Activated CD4-positive, alpha-beta T cell treated with anti-CD3 and anti-CD28 coated beads, Interleukin-2, amount 50 U/mL, for 24 hours (primary cell): ENCODE measurements at places on chromosomes 2 and 18.

DNA sequence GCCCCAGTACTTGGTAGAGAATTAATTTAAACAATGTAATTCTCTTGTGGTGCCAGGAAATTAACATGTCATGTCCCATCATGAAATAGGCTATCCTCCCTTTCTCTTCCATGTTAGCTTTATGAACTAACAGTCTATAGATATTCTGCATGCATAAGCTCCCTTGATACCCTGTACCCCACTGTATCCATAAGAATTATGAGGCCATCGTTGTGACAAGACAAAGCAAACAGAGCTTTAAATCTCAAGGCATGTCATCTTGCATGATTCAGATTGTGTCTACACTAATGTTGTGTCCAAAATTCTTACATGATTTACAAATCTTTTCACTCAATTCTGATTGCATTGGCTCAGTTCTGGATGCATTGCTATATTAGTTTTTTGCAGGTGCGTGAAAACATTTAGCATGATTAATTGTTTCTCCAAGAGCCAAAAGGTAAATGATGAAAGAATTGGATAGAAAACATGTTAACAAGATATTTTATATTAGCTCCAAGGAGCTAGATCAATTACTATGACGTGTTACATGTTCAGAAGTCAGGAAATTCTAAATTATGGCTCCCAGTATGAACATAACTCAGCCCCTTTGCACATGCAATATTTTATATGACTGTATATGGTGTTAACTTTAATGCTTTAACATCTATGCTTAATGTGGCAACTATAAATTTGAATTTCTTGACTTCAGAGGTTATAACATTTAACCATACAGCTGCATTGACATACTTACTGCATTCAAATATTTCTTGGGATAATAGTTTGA is 620.3 kb downstream of the SLC4A3 start:
- DNase-seq = no peak

DNA sequence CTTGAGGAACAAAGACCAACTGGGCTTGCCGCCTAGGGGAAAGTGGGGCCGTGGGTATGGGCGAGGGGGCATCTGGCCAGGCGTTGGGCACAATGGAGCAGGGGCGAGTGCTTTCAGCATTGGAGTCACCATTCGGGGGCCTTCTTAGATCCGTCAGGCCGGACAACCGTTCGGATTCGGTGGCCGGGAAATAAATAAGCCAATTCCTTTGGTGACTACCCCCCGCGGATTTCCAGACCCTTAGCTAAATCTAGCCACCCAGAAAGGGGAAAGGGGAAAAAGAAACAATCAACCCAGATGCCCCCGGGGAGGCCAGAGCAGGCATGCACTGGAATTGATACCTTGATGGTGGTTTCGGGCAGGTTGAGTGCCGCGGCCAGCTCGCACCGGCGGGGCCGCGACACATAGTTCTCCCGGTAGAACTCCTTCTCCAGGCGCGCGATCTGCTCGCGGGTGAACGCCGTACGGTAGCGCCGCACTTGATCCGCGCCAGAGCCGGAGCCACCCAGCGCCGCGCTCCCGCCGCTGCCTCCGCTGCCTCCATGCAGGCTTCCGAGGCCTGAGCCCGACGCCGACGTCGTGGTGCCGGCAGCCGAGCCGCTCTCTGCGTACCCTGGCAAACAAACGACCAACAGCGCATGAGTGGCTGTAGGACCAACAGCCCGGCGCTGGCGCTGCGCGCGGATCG is 1.8 kb downstream of the EVX2 start:
- DNase-seq = no peak

DNA sequence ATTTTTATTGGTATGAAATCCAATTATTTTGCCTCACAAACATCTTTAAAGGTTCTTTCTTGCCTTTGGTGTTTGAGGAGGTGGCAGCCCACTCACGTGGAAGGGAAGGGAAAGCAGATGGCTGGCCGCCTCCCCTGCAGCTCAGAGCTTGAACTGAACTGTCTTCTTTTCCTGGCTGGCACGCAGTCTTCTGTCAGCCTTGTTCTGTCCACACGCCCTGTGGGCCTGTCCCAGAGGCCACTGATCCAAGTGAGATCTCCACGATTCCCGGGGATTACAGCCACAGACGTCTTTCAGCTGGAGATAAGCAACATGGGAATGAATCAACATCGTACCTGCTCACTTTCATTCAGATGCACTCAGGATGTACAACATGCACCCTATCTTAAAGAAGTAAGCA is 73.3 kb downstream of the TMEM18 start:
- DNase-seq = no peak

DNA sequence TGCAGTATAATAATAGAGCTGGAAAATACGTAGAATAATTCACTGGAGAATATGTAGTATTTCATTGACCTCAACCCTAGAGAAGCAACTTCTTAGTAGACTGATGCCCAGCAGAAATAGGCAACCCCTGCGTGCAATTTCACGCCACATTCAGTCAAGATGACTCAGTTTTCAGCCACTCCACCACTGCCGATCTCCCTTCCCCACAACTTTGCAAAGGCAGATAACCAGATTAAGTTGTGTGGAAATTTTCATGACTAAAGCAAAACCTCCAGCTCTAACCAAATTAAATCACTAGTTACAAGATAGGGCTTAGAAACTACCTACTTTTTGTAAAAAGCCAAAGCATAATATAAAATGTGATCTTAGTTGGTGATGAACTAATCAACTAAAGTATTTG is 63.3 kb upstream of the STK17B start:
- no peak for DNase-seq

- DNase-seq = no peak
Measured at GRCh38 chr2:121038891-121039616, 245.9 kb downstream of the TFCP2L1 start.
